Ovary (tissue), 10 donors: ENCODE measurements at places on chromosomes 5 and 9.

DNA sequence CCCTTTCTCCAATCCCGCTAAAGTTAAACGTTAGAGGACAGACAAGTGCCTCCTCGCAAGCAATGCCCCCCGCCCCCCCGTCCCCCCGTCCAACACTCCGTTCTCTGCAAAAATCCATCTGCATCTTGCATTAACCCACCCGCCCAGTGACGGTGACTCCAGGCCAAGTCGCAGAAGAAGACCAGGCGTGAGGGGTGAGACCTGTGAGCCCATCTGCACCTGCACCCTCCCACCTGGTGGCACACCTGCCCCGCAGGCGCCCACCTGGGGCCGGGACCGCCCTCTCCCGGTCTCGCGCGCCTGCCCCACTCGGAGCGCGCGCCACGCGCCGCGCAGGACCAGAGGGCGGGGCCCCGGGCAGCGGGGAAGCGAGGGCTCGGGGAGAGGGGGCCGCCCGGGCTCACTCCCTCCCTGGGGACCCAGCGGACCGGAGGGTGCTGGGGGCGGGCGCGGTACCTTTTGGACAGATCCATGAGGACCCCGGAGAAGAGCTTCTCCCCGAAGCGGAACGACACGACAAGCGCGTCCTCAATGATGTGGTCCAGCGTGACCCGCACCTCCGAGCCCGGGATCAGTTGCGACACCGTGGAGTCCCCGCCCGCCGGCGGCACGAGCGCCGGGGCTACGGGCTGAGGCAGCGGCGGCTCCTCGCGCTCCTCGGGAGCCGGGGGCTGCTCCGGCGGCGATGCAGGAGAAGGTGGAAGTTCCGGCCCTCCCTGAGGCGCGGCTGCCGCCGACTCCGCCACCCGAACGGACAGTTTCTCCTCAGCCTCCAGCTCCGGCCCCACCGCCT, 705 bp downstream of the PWWP2A start:
- peak; percentile 71 for DNase-seq

DNA sequence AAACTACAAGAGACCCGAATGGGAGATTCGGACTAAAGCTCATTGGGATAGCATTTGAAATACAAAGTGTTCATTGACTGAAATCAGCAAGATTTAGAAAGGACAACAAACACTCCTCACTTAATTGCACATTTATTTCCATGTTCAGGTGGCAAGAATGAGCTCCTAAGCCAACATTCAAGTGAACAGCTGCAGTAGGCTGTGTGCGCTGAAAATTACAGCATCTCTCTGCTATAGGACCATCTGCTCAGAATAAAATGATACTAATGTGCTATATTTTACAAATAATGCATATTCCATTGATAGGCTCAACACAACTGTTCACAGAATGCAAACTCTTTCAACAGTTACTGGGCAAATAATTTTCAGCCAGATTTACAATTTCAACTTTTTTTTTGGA, 61.8 kb downstream of the ELAVL2 start:
- no peak for DNase-seq

DNA sequence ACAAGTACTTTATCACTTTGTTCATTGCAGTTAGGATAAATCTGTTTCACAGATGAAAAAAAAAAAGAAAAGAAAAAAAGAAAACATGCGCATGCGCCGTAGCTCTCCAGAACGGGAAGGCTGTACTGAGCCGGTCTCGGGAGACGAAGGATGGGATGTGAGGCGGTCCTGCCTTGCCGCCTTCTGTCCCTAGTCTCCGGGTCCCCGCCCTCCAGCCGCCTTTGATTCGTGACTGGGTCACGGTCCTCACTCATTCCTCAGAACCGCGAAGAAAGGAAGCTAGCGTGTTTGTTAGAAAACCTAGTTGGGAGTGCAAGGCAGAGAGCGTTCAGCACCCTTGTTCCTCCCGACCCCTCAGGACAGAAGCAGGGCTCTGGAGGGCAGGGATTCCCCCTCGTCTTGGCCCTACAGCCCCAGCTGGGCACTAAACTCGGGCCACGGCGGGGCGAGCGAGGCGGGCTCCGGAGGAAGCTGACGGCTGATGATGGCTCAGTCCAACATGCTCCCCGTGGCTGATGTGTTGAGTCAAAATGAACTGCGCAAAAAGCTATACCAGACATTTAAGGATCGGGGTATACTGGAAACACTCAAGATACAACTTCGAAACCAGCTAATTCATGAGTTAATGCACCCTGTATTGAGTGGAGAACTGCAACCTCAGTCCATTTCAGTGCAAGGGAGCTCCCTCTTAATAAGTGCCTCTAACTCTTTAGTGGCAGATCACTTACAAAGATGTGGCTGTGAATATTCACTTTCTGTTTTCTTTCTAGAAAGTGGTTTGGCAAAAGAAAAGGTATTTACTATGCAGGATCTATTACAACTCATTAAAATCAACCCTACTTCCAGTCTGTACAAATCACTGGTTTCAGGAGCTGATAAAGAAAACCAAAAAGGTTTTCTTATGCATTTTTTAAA, 40.0 kb downstream of the CPLANE1 start:
- DNase-seq = peak; percentile 24

DNA sequence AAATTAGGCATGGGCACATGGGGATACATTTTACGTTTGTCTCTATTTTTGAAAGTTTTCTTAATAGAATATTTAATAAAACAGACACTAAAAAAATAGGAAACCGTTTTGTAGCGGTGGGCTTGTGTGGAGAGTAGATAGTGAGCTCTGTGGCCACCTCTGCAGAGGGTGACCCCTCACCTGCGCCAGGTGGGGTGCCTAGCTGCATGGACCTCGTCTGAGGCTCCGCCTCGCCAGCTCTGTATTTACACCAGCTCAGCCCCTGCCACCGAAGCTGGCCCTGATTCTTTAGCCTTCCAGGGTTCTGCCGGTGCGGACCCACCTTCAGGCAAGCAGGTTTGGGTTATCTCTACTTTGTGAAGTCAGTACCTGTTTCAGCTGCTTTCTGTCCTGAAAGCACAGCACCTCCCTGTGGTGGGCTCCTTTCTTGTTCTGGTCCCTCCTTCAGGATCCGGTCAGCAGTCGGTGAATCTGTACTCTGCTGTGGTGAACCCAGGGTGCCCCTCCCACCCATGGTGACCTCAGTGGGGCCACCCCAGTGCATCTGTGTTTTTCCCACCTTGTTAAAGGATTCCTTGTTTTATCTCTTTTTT, 105.2 kb upstream of the CACNA1B start:
- DNase-seq = no peak

DNA sequence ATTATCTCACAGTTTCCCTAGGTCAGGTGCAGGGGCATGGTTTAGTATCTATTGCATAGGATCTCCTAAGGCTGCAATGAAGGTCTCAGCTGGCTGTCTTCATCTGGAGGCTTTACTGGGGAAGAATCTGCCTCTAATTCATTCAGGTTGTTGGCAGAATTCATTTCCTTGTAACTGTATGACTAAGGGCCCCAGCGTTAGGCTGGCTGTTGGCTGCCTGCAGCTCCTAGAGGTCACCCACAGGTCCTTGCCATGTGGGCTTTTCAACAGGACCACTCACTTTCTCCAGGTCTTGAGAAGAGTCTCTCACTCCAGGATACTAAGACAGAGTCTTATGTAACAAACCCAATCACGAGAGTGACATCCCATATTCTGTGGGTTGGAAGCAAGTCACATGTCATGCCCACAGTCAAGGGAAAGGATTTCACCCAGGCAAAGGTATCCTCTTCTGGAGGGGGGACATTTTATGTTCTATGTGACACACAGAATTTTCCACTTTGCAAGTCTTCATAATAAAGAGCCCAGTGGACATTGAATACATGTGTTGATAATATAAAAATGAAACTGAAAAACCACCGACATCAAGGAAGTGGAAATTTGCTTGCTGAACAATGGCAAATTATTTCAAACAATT, 38.2 kb downstream of the HMHB1 start:
- no peak for DNase-seq

GRCh38 chr9:74498621-74499095, 1.5 kb downstream of the RORB start:
- no peak for DNase-seq

DNA sequence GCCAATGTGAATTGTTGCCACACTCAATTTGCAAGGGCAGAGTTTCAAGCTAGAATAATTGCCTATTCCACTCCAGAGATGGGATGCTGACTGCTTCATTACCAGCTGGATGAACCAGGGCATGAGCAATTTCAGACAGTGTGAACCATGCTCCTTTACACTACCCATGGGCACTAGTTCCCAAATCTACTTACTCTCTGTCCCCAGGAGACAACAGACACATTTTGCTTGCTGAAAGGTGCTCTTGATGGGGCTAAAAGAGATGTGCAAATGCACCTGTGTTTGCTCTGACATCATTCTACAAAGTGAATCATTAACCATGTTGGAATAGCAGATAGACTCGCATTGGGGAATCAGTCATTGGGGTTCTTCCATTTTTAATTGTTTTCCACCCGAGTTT, 522.3 kb upstream of the NUDT12 start:
- no peak for DNase-seq

- peak; percentile 20 for DNase-seq
These were observed at the start of gene FST for GRCh38 chr5:53480416-53481158. Gene FST, plus strand, starts transcription at chr5:53480629. Its CDS starts 163 bp downstream, at chr5:53480792.

- DNase-seq = peak; percentile 45
These were observed 680.8 kb downstream of the CETN3 start for GRCh38 chr5:89728750-89729149.

DNA sequence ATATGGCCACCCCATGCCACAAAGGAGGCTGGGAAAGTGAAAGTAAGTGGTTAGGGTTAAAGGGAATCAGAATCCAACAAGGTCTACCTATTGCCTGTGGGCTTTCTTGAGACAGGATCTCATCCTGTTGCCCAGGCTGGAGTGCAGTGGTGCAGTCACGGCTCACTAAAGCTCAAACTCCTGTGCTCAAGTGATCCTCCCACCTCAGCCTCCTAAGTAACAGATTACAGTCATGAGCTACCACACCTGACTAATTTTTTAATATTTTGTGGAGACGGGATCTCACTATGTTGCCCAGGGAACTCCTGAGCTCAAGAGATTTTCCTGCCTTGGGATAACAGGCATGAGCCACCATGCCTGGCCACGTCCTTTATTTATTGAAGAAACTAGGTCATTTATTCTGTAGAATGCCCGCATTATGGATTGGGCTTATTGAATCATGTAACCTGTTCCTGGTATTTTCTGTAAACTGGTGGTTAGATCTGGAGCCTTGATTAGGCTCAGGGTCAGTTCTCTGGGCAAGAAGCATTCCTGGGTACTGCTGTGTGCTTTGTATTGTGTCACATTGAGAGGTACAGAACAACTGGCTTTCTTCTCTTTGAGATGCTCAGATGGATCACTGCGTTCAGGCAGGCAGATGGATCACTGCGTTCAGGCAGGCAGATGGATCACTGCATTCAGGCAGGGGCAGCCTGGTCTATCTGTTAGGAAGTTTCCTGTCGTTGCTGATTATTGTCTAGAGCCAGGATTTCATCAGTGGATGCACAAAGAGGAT, 41.6 kb downstream of the ERGIC1 start:
- DNase-seq = no peak

DNA sequence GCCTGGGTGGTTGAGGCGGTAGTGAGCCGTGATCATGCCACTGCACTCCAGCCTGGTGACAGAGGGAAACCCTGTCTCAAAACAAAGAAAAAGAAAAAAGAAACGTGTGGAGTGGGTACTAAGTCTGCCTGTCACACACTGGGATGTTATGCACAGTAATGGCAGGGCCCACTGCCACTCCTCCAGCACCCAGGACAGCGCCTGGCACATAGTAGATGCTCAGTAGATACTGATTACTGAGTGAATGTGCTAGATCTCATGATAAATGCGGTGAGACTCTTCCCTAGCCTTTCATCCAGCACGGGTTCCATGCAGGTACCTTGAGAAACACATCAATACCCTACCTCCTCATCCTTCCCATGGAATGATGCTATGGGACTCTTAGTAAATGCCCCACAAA, 87.4 kb upstream of the HSPA9 start:
- DNase-seq = no peak

- DNase-seq = no peak
These were observed 325.8 kb downstream of the PJA2 start for GRCh38 chr5:109083937-109084336.

- DNase-seq = no peak
These were observed 711 bp downstream of the MRPL50 start for GRCh38 chr9:101397746-101398067.

- peak; percentile 81 for DNase-seq
These were observed at the start of gene NR5A1 for GRCh38 chr9:124506931-124507879. Gene NR5A1, minus strand, starts transcription at chr9:124507399. Its CDS starts 4,004 bp downstream, at chr9:124503395.

DNA sequence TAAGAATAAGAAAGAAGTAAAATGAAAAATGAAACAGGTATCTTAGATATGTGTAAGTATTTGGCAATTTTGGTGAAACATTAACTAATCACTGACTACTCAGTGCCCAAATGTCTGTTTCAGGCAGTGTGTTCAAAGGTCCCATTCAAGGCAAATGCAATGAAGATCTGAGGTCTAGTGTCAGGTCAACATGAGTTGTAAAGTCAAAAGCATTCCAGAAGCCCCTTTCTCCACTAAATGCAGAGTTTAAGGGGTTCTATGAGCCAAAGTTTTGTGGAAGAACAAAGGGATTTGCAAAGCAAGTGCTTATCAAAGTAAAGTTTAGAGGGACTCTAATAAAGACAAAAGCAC, 71.0 kb upstream of the GPBP1 start:
- DNase-seq = no peak

DNA sequence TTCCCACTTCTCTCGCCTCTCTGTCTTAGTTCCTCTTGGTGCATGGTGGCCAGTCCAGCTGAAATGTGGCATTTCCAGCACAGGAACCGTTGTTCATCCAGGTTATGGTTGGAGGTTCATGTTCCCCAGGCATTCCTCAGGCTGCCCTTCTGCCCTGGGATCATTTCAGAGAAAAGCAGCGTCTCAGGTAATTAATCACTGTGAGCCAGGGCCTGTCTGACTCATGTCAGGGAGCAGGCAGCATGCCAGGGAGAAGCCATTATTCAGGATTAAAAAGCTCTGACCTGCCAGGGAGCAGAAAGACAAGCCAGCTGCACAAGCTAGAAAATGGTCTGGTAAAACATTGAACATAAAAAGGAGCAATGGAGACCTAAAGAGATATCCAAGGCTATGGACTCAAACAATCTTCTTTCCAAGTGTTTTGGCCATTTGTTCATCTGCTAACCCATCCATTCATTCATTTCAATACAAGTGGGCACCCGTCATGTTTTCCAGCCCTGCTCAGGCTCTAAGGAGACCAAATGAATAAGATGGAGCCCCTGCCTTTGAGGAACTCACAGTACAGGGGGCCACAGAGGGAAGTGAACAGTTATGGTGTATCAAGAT, 241.4 kb downstream of the DRD1 start:
- no peak for DNase-seq
